ENCODE measurements at places on chromosomes 4 and X. TPM values are rescaled to one million over a fixed set of nuclear protein-coding genes. Genes with fewer than 3 reads are reported as not detected.

The KLHL13 gene
- not detected for polyA plus RNA-seq

The MAGEA10 gene
- not detected for polyA plus RNA-seq

The TCEAL6 gene
- polyA plus RNA-seq = not detected

The LINC00632 gene
- polyA plus RNA-seq = not detected

The VEGFC gene
- polyA plus RNA-seq = not detected

The ASB9 gene
- polyA plus RNA-seq = not detected

- no peaks in the 10 kb centered on the region for H3K27me3 ChIP-seq
- H3K36me3 ChIP-seq = no peaks in the 10 kb centered on the region
Observed at GRCh38 chr4:16496501-16496900, 270.2 kb upstream of the TAPT1 start.

DNA sequence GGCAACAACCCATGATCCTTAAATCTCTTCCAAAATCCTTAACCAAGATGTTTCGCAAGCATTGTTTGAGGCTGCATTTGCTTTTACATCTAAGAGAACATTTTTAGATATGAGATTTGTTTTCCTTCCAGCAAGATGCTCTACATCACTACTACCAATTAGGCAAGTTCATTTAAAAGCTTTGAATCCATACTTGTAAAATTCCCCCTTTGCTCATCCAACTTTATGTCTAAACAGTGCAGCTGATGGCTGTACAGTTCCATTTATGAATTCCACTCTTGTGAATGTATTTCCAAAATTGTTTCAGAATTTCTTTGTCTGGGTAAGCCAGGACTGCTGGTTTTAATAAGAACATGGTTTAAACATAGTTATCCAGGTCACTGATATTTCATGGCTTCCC is 31.5 kb downstream of the RAI2 start:
- no peak overlapping the region for H3K4me3 ChIP-seq
- H3K4me1 ChIP-seq = no peaks in the 10 kb centered on the region
- H3K36me3 ChIP-seq = peaks cover 5% of the 10 kb centered on the region
- DNase-seq = no peak
- H3K27me3 ChIP-seq = peaks cover 12% of the 10 kb centered on the region

GRCh38 chrX:4263030-4263803 is 549.8 kb upstream of the PRKX start:
- no peaks in the 10 kb centered on the region for H3K4me1 ChIP-seq
- no peaks in the 10 kb centered on the region for H3K36me3 ChIP-seq
- DNase-seq = no peak
- no peak overlapping the region for H3K4me3 ChIP-seq

- H3K27me3 ChIP-seq = no peaks in the 10 kb centered on the region
- H3K4me1 ChIP-seq = peaks cover 4% of the 10 kb centered on the region
- no peak for DNase-seq
- peak overlapping the region; percentile 52 for H3K27ac ChIP-seq
Observed at GRCh38 chrX:129798888-129799287, 19.1 kb downstream of the SASH3 start.

- no peak overlapping the region for H3K4me3 ChIP-seq
- no peaks in the 10 kb centered on the region for H3K36me3 ChIP-seq
- H3K27me3 ChIP-seq = no peaks in the 10 kb centered on the region
- H3K27ac ChIP-seq = no peak overlapping the region
Observed at GRCh38 chr4:81164623-81165416, 50.2 kb downstream of the PRKG2 start.

DNA sequence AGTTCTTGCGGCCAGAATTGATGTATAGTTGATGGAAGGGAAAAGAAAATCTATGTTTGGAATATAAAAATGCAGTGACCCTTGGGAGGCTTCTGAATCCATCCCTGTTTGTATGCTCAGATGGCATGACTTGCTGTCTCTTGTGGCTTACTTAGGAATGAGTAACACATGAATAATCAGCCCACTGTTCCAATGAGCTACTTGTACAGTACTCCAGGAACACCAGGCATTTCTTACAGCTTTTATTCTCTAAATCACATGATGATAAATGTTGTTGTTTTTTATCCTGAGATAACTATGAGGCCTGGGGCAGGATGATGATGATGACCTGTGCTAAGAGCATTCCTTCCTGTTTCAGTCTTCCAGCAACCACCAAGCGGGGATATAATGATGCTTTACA is 18.9 kb downstream of the TMPRSS11E start:
- no peak for DNase-seq
- no peaks in the 10 kb centered on the region for H3K36me3 ChIP-seq
- no peaks in the 10 kb centered on the region for H3K27me3 ChIP-seq
- H3K4me3 ChIP-seq = no peak overlapping the region
